ENCODE measurements at places on chromosomes 7 and 10.

DNA sequence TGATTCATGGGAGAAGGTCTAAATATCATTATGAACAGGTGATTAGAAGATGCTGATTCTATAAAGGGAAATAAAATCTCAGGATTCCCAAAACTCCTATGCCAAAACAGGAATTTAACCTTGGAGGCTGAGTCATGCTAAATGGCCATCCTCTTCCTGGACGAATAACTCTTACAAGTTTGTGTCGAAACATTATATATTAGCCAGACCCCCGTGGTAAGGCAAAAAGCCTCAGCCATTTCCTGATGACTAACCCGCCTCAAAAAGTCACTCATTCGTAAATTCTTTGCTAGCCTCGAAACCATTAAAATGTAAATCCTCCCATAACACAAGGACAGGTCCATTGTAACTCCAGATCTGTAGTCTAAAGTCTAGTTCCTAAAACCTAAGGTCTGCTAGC lies 32.0 kb downstream of the CUL2 start:
- no peak for DNase-seq

DNA sequence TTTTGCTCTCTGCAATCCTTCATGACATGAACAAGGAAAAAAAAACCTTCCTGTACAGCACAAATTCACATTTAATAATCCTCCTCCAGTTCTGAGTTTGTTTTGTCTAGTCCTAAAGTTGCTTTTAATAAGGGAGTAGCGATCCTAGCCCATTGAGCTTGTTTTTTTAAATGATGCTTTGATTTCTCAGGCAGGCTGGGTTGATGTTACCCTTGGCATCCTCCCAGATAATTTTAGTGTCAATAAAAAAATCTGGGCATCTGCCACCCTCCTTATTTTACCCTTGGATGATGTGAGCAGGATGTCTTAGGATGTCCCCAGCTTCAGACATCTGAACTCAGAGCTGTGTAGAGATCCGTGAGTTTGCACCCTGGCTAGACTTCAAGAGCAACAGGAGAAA lies 33.9 kb upstream of the PROSER2 start:
- DNase-seq = no peak

GRCh38 chr7:141387521-141388217 lies 163.5 kb upstream of the AGK start:
- no peak for DNase-seq

GRCh38 chr10:100303724-100304319 lies 17.3 kb upstream of the BLOC1S2 start:
- no peak for DNase-seq

GRCh38 chr10:133455611-133456031 lies 1.9 kb downstream of the SCART1 start:
- DNase-seq = peak; percentile 14

DNA sequence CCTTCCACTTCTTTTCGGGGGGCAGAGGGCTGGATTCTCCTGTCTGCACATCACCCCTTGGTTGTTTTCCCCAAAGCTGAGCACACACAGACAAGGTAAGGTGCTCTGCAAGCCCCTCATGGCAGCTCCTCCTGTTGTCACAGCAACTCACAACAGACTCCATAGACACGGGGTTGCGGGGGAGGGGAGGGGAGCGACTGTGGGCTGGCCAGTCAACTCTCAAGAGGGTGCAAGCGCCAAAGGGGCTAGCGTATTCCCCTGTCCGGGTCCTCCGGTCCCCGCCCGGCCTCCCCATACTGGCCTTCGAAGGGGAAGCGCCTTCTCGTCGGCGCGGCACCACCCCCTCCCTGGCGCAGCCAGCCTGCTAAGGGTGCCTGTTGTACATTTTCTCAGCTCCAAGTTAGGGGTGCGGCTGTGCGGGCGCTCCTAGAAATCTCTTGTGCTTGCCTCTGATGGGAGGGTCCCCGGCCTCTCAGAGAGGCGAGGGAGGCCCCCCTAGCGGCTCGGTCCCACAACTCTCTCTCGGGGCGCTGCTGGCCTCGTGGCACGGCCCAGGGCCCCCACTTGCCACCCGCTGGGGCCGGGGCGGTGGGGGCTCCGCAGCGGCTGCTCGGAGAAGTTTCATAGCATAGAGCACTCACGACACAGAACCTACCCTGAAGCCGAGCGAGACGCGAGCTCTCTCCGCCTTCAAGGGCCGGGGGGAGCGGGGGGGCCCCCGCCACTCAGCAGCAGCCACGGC lies 498 bp downstream of the RHOBTB1 start:
- DNase-seq = peak; percentile 24

- no peak for DNase-seq
Measured at GRCh38 chr10:74432841-74433594, 282.0 kb downstream of the ADK start.

DNA sequence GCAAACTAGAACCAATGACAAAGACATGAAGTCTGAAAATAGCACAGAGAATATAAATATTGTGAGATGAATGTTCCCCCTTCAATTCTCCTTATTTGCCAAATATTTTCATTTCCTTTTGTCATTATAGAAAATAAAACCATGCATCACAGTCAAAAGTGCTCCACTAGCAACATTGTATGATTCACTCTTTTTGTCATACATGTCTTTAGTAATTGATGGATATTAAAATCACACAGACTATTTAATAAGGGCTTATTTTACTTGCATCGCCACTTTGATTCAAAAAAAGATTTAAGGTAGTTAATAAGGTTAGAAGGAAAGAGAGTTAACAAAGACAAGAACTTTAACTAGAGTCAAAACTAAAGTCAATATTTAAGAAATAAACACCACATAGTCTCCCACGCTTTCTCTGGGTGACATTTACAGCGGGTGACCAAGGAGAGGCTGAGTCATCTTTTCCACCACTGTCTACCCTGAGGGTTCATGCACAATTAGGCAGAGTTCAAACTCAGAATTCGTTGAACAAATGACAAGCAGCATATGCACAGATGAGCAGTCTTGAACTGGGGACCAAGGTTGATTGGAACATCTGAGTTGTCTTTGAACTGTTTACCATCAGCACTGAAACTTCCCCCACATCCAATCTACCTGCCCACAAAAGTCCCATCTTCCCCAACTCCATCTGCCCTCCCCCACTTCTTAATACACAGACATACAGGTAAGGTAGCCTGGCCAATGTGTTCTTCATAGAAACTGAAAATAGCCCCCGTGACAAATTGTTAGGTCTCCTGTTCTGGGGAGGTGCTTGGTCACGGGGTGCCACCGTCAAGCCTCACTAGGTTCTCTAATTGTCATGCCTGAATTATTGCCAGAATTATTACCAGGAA lies 42.5 kb downstream of the C7orf25 start:
- peak; percentile 32 for DNase-seq

GRCh38 chr7:46139079-46139478 lies 218.0 kb upstream of the IGFBP3 start:
- no peak for DNase-seq

- DNase-seq = no peak
Measured at GRCh38 chr10:75553550-75553949, 122.1 kb downstream of the LRMDA start.

DNA sequence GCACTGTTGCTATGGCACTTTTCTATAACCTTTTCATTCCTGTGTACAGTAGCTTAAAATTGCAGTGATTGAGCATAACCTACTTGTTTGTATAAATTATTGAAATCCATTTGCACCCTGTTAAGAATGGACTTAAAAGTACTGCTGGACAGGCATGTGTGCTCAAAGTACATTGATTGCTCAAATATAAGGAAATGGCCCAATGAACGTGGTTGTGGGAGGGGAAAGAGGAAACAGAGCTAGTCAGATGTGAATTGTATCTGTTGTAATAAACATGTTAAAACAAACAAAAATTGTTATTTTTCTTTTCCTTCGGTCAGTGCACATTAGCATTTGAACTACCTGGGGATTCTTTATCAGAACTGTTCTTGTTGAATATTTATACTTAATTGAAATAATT lies 57.1 kb upstream of the BAMBI start:
- DNase-seq = no peak

- DNase-seq = no peak
Measured at GRCh38 chr7:73308074-73308664, 457 bp downstream of the NSUN5 start.

DNA sequence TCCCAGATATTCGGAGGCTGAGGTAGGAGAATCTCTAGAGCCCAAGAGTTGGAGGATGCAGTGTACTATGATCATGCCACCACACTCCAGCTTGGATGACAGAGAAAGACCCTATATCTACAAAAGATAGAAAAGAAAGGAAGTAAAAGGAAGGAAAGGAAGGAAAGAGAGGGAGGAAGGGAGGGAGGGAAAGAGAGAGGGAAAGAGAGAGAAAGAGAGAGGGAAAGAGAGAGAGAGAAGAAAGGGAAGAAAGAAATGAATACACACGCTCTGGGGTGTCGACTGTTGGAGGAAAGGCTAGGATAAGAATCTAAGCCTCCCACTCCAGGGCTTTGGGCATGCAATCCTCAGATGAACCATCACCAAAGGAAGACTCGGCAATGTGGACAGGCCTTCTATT lies 69.9 kb downstream of the PARD3 start:
- no peak for DNase-seq

GRCh38 chr7:36951257-36951697 lies 227.0 kb upstream of the AOAH start:
- DNase-seq = no peak

DNA sequence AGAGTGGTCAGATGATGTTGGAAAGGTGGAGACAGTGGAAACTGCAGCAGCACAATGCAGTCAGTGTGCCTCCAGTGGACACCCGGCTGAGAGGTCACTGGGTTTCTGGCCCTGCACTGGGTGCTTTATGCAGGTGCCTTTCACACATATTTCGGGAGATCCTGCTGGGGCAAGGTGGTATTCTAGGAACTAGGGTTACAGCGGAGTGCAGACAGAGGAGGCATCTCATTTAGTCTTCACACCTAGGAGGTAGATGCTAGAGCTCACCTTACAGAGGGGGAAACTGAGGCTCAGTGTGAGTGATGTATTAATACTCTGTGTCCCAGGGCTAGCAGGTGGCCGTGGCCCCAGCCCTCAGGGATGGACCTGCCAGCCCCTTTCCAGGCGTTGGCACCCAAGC lies 103.9 kb upstream of the KCTD7 start:
- DNase-seq = no peak

GRCh38 chr7:8739837-8740236 lies 306.4 kb downstream of the NXPH1 start:
- DNase-seq = no peak

DNA sequence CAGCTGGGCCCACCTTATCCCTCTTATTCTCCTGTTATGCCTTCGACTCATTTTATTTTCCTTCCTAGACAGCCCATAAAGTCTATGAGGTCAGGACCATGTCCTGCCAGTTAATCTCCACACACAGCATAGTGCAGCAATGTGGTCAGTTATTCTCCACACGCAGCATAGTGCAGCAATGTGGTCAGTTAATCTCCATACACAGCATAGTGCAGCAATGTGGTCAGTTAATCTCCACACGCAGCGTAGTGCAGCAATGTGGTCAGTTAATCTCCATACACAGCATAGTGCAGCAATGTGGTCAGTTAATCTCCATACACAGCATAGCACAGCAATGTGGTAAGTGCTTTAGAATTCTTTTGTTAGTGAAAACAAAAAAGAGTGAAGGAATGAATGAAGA lies 77.8 kb downstream of the TEX36 start:
- DNase-seq = no peak

GRCh38 chr10:83522881-83523386 lies 616.4 kb upstream of the GHITM start:
- DNase-seq = no peak

DNA sequence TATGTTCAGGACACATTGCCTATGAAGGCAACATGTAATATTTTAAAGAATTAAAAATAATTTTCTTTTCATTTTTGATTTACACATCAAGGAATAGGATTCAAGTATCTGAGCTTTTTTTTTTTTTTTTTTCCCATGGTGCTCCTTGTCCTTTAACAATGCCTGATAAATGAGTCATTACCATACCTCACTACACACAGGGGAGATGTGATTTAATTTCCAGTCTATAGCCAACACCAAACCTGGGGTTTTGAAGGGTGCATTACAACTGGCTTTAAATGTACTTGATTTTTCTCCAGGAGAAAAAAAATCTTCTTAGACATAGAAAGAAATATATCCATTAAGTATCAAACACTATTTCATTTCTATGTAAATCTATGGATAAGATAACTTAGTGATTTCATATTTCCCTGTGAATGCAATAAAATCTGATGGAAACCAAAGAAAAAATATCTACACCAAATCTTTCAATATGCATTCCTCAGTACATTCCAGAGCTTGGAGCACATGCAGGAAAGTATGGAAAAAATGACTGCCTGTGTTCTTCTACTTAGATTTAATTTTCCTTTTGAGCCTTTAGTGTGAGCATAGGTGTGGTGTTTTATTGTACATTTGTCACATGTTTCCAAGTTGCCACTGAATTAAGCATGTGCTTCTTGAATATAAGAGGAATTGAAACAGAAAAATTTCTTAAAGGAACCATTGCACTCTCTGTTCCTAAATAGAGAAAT lies 204.8 kb upstream of the MEOX2 start:
- no peak for DNase-seq

DNA sequence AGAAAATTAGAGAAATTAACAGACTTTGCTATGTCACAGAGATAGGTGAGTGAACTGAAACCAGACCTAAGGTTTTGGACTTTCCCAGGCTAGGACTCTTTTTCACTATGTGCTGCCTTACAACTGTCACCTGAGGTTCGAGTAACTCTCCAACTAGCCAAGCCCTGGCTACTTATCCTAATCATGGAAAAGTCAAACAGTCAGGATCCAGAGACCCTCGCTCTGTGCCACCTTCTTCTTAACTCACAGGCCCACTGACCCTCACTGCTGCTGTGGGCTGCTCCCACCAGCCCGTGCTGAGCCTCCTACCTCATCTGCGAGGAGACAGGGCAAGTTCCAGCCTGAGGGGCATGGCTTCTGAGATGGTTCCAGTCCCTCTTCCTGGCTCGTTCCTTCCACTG lies 211.4 kb upstream of the KLF14 start:
- no peak for DNase-seq

- no peak for DNase-seq
Measured at GRCh38 chr10:98235846-98236245, 32.1 kb downstream of the LOXL4 start.

- no peak for DNase-seq
Measured at GRCh38 chr7:136359333-136359903, 382.3 kb upstream of the MTPN start.

- no peak for DNase-seq
Measured at GRCh38 chr7:157017149-157017548, 6.7 kb upstream of the MNX1 start.

GRCh38 chr10:34739915-34740314 lies 75.2 kb downstream of the PARD3 start:
- no peak for DNase-seq

DNA sequence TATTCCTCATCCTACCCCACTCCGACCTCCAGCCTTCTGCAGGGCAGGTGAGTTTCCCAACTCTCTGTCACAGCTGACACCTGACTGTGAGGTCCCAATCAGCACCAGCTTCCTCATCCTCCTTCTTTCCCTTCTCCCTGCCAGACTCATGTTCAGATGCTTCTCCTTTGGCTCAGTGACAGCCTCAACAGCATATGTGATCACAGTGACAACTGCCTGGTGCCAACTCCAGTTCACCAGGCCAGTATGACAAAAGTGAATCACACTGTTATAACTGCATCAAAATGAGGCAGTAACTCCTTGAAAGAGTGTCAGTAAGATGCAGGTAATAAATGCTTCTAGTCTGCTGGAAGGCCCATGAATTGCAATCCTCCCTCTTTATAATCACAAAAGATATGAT lies 46.8 kb upstream of the NFE2L3 start:
- DNase-seq = no peak

- DNase-seq = no peak
Measured at GRCh38 chr10:122234416-122234815, 36.7 kb upstream of the BTBD16 start.
